ENCODE measurements at places on chromosomes 2 and 18.

GRCh38 chr18:55503167-55503820 lies 84.7 kb downstream of the TCF4 start:
- DNase-seq: no peak

DNA sequence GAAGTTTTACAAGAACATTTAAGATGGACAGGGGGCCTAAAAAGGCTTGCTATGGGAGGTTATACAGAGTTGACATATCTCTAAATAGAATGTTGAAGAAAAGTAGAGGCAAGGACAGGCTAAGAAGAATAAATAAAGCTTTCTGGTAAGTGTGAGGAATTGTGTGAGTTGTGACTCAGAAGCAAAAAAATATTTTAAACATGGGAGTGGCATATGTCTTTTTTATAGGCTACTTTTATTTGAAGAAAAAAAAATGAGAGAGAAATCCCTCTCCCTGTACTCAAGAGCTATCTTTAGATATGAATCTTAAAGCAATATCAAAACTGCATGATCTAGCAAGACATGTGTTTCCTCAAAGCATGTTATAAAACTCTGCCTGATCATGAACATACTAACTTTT lies 41.1 kb downstream of the RAB3GAP1 start:
- no peak for DNase-seq

- no peak for DNase-seq
Observed at GRCh38 chr2:75055820-75056675, 97.6 kb downstream of the POLE4 start.

DNA sequence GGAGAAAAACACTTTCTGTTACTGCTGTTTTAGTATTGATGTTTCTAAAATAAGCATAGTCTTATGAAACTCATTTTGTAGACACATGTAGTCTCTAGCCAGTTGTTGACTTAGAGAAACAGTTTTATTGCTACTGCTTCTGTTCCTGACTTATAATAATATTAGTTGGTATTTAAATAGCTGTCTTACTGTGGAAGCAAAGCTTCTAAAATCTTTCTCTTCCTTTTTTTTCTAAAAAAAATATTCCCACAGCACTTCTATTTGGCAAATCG lies 121.8 kb downstream of the MTX2 start:
- DNase-seq: no peak

DNA sequence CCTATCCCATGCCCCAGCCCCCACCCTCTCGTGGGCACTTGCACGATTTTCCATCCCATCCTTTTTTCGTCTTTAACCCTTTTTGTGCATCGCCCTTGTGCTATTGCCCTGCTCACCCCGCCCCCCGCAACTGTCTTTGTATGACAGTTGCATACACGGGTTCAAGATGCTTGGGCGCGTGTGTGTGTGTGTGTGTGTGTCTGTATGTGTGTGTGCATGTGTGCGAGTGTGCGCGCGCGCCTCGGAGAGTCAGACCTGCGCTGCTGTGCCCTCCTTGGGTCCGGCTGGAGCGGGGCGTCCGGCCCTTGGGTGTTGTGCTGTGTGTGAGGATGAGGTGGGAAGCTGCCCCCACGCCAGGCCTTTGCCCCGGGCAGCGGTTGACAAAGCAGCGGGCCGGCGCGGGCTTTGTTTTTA lies 230.7 kb downstream of the HAUS1 start:
- DNase-seq: no peak

DNA sequence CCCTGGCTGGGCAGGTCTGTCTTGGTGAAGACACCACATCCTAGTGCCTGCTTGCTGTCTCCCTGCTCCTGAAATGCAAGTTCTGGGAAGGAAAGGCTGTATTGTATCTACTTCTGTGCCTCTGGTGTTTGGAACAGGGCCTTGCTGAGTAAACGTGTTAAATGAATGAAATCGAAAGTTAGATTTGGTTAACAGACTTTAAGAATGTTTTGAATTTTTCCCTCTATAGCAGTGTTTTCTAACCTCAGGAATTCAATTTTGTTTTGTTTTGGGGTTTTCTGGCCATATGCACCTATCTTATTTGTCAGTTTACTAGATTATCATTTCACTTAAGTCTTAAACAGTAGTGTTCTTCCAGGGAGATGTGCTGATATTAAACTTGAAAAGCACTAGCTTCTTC lies 20.7 kb downstream of the FARP2 start:
- DNase-seq: no peak

- no peak for DNase-seq
Observed at GRCh38 chr18:57915248-57915647, 112.1 kb upstream of the ATP8B1 start.

GRCh38 chr2:210617732-210618330 lies 61.4 kb downstream of the CPS1 start:
- DNase-seq: no peak

DNA sequence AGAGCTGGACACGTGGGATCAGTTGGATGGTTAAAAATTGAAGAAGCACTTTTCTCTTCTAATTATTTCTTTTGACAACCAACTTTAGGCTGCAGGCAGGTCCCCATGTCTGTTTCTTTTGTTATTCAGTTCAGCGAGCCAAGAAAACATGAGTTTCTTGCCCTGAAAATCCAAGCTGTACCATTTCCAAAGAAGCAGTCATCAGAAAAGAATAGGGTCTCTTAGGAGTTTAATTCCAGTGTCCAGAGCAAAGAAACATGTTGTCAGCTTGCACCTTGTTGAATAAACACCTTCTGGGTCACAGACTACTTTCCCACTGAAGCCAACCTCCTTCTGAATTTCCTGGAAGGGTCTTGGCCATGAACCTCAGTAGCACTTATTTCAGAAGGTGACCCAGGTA lies 170.5 kb upstream of the COPS8 start:
- no peak for DNase-seq

GRCh38 chr2:56382466-56382865 lies 198.7 kb downstream of the CCDC85A start:
- DNase-seq: no peak

DNA sequence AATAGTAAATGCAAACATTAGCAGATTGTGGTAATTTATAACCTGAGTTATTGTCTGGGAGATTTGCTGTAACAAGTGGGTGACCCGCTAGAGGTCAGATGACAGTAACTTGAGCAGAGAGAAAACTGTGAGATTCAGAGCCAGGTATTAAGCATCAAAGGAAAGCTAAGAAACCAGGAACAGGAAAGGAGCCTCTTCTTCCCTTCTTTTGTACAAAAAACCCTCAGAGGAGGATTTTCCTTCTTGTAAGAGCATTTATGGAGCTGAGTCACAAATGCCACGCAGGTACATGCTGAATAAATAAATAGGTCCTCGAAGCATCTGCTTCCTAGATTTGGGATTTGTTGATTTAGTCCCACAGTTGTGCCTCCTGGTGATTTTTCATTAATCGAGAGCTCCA lies 146.5 kb downstream of the SH3BP4 start:
- DNase-seq: no peak

DNA sequence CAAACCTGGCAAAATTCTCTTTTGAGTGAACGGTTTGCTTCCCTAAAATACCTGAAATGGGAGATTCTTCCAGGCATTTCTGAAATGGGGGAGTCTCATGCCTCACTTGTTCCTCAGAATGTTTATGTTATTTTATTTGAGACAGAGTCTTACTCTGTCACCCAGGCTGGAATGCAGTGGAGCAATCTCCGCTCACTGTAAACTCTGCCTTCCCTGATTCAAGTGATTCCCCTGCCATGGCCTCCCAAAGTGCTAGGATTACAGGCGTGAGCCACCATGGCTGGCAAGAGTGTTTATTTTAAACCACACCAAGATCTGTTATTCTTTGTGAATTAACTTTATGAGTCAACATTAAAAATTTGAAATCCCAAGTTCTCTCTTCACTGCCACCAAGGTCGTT lies 6.4 kb upstream of the FHL2 start:
- no peak for DNase-seq

- no peak for DNase-seq
Observed at GRCh38 chr2:218029366-218030360, 26.9 kb upstream of the TNS1 start.

DNA sequence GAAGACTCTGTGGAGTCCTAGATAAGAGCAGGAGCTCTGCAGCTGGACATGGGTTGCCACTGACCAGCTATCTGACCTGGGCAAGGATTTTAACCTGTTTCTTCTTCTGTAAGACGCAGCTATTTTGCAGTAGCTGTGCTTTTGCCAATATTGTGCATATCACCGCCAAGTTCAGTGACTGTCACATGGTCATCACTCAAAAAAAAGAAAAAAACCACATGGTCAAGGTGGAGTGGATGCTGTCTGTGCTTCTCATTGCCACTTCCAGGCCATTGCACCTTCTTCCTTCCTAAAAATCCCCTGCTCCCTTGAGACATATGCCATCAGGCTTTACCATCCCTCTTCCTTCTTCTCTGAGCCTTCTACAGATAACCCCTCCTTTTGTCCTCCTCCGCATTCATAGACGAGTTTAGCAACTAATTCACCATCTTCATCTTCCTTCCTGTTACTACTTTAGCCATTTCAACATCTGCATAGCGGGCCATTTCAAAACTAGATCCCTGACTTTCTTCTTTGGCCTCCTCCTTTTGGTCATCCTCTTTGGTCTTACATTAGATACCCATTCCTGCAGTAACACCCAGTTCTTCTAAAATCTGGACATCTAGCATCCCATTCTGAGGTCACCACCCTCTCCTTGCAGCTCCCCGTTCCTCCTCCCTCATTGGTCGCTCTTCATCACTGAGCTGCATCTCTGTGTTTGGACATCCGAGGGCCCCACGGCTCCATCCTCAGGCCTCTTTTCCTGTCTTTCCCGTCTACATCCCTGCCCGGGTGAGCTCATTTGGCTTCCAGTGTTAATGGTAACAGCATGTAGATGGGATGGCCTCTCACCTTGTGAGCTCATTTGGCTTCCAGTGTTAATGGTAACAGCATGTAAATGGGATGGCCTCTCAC lies 17.8 kb downstream of the RNF144A start:
- DNase-seq: no peak

GRCh38 chr2:79530443-79530842 lies 17.6 kb downstream of the CTNNA2 start:
- DNase-seq: no peak

GRCh38 chr2:124437811-124438210 lies 412.7 kb downstream of the CNTNAP5 start:
- DNase-seq: no peak

DNA sequence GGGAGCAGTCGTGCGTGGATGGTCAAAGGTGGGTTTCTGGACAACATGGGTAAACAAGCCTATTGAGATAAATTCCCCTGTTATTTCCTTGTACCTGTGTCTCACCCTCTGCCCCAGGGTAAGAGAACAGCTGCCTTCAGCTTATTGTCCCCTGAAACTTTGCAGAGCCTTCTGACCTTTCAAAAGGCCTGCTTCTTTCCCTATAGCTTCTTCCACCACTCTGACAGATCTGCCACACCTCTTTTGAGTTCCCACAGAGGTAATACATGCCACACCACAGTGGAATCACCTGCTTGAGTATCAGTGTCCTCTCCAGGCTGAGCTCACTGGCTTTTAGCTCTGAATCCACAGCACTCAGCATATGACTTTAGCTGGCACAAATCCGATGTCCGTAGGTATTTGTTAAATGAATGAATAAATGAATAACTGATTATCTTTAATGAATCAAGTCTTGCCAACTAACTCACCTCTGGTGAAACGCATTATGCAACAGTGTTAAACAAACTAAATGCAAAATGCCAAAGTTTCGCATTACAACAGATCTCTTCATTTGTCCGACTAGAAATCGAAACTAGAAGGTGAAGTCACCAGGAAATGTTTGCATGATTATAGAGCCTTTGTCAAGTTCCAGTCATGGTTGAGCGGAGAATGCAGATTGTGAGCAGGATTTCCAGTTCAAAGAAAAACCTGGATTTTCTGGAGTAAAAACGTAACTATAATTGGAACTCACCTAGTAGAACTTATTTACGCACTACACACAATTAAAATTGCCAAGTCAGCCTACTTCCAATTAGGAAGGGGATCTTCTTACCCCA lies 16.4 kb downstream of the DYNAP start:
- DNase-seq: no peak

Data from stimulated activated naive CD4-positive, alpha-beta T cell treated with Interleukin-2 at 50 U/mL for 16 hours (primary cell).